NCI-H345 (cell line): ENCODE measurements at places on chromosomes 11 and 22.

DNA sequence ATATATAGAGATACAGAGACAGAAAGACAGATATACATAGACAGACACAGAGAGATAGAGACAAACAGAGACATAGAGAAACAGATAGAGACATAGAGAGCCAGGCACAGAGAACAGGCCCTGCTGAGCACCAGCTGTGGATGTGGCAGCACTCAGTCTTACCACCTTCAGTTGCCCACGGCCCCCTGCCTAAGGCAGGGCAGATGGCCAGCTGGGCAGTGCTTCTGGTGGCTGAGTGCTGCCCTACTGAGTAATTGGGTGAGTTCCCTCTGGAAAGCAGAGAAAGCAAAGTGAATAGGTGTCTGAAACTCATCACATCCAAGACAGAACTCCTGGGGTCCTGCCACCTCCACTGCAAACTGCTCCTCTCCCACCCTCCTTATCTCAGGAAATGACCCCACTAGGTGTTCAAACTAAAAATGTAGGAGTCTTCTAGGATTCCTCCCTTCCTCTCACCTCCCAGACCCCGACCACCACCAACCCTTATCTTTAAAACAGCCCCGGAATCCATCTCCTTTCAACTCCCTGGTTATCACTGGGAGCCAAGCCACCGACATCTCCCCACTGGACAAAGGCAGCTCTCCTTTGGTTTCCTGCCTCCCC is 27.2 kb downstream of the SYN3 start:
- no peak for DNase-seq

- peak; percentile 77 for DNase-seq
These were observed 36.1 kb downstream of the TTC12 start for GRCh38 chr11:113350336-113351067.

GRCh38 chr22:27433585-27434190 is 367.9 kb downstream of the MN1 start:
- no peak for DNase-seq

DNA sequence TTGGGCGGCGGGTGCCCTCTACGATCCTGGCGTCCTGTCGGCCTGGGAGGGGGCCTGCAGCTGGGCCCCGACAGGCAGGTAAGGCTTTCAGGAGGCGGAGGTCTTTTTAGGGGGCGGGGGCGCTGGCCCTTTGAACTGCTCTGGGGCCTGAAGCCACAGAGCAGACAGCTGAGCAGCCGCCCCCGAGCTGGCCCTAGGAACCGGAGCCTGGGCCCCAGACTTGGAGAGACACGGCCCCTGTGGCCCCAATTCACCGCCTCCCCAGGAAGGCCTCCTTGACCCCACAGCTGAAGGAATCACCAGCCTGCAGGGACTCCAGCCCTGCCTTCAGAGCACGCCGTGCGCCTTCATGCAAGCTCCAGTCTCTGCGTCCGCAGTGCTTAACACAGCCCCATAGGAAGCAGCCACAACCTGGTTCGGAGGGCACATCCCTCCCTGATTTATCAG is 618 bp upstream of the CERK start:
- no peak for DNase-seq

- DNase-seq, result no peak
These were observed 13.5 kb downstream of the NCF4 start for GRCh38 chr22:36874309-36874696.

DNA sequence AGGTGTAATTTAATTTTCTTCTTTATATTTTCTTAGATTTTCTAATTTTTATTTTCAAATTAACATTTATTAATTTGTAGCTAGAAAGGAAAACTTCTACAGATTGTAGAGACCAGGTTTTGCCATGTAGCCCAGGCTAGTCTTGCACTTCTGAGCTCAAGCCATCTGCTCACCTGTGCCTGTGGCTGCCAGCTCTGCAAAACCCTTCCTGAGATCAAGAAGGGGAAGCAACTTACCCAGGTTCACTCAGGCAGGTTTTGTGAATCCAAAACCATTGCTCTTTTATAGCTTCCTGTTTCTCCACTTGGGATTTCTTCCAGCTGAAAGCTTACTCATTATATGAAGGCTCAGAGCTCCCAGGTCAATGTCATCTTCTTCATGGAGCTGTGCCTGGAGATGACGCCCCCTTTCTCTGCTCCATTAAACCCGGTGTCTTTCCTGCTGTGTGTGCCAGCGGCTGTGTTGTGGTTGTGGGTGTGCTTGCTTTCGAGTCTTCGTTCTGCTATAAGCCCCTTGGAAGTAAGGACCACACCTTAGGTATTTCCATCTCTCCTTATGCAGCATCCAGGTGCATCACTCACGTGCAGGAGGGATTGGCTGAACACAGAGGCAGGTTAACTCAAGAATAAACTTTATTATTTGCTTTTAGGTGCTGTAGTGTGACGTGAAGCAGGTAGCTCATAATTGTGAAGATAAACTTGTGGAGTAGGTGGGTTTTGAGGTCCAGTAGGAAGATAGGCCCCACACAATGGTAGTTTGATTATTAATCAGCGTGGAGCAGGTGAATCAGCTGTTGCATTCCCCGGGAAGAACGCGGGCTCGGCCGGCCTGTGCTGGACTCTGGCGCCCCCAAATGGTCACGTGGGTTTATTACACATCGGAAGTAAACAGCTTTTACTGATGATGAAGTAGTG is 42.2 kb upstream of the INCENP start:
- DNase-seq, result peak; percentile 74

GRCh38 chr11:93653571-93653970 is 7.9 kb upstream of the CEP295 start:
- DNase-seq, result no peak

DNA sequence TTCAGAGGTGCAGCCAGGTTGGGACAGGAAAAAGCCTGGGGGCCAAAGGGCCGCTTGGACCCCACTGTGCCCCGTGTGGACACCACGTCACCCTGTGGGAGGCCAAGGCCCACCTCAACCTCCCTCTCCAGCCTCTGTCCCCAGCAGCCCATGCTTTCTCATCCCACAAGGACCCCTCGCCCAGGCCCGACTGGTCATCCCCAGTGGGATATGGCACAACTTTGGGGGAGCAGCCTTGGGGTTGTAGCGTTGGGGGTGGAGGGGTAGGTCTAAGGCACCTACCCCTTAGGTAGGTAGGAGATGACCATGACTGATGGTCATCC is 44.0 kb downstream of the IGF2 start:
- DNase-seq, result no peak

- no peak for DNase-seq
These were observed 155.3 kb upstream of the RASSF10 start for GRCh38 chr11:12853652-12854296.

- DNase-seq, result no peak
These were observed 61.3 kb upstream of the CLNS1A start for GRCh38 chr11:77698896-77699295.

DNA sequence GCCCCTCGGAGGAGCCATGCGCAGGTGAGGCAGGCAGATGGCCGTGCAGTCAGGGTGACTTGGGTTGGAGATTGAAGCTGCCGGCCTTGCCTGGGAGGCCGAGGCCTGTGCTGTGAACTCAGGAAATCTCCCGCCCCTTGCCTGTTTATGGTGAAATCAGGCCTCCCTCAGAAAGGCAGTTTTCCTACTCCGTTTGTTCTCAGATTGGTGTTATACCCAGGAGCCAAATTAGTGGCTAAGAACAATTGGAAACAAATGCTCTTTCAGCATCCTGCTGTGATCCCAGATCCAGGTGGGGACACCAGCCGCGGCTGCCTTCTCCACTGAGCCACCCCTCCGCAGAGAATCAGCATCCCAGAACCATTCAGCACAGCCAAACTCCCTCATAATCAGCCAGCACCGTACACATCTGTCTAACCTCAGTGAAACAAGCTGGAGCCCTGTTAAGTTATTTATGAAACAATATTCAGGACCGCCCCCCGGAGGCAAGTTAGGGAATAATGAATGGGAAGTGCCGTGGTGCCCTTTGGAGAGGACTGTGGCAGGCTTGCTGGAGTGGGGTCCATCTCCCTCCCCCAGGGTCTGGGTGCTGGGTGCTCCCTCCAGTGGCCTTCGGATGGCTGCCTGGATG is 60.0 kb downstream of the PKNOX2 start:
- DNase-seq, result no peak

DNA sequence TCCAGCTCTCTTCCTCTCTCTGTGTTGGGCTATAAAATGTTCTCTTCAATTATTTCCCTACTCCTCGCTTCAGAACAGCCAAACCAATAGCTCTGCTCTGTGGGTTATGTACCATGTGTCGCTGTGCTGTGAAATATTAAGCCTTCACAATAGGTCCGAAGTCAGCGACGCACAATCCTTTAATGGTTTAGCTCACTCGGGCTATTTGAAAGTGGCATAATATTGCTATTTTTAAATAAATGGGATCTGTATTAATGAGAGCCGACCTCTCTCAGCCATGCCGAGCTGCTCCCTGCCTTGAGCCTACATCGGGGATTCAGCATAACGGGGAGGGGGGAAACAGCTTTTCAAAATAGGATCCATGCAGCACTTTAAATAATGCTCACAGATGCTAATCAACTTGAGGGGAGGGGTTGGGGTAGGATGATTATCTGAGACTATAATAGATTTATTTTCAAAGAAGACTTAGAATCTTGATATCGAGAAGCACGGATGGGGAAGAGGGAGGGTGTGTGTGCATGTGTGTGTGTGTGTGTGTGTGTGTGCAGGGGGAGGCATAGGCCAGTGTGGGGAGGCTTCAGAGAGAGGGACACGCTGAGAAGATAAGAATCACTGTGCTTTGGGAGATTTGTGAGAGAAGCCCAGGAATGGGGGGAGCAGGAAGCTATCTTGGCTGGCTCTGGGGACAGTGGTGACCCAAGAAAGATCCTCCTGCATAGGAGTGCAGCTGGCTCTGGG is 271.5 kb downstream of the NXPE2 start:
- DNase-seq, result no peak

- DNase-seq, result no peak
These were observed 33.9 kb downstream of the ALX4 start for GRCh38 chr11:44275961-44276550.

DNA sequence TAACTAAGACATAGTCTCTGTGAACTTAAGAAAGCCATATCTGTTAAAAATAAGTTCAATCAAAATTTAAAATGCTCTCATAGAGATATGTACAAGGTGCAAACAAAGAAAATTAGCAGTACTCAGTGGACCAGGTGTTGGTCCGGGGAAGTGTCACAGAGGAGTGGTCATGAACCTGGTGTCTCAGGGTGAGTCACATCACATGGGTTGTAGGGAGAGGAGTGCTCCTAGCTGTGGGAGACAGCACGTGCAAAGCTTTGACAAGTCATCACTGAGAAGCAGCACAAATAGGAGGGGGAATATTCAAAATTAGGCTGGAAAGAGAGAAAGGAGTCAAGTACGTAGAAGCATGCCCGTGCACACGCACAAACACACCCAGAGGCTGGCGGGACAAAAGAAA is 438.1 kb downstream of the NTM start:
- DNase-seq, result no peak

DNA sequence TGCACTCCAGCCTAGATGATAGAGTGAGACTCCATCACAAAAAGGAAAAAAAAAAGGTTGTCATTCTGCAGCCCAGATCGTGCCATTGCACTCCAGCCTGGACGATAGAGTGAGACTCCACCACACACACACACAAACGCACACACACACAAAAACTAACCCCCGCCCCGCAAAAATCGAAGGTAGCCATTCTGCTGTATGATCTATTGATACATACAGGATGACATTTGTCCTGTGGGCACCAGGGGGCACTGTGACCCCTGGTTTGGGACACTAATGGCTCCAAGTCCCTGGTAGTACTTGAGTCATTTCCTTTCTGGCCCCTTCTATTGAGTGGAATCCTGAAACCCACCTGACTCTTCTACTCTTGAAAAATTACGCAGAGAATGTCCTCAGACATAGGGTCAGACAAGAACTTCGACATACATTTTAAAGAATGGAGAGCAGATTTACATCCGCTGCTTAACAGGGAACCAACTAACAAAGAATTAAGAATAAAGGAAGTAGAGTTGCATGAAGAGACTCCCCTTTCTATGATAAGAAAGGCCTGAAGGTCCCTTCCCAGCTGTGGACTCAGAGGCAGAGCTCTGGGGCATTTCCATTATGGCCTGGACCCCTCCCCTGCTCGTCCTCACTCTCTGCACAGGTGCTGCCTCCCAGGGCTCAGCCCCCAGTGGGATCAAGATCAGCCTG is 35.0 kb upstream of the PRAME start:
- peak; percentile 21 for DNase-seq

DNA sequence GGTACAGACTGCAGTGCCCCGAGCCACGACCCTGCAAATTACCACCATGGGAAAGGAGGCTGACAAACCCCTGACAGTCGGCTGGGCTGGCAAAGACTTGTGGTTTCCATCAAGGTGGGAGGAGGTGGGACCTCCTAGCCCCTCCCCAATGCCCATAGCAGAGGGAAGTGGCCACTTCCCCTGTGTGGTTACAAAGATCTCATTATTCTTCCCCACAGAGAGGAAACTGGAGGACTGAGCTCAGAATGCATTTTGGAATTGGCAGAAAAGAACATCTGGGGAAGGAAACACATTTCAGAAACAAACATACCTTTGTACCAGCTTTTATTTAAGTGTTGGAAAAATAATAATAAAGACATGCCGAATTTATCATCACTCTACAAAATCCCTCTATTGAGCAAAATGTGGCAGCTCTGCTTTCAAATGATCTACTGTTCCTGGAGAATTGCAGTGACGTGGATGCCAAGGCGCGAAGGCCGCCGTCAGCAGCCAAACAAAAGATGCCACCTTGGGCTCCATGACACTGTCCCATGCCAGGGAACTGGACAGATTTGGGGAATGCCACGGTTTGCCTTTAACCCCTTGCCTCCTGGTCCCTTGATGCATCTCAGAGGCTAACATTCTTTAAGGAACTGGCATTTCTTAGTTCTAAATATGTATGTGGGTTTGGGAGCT is 169.6 kb downstream of the CRYBB2 start:
- DNase-seq, result no peak

GRCh38 chr11:16215352-16215751 is 141.0 kb downstream of the SOX6 start:
- DNase-seq, result no peak

DNA sequence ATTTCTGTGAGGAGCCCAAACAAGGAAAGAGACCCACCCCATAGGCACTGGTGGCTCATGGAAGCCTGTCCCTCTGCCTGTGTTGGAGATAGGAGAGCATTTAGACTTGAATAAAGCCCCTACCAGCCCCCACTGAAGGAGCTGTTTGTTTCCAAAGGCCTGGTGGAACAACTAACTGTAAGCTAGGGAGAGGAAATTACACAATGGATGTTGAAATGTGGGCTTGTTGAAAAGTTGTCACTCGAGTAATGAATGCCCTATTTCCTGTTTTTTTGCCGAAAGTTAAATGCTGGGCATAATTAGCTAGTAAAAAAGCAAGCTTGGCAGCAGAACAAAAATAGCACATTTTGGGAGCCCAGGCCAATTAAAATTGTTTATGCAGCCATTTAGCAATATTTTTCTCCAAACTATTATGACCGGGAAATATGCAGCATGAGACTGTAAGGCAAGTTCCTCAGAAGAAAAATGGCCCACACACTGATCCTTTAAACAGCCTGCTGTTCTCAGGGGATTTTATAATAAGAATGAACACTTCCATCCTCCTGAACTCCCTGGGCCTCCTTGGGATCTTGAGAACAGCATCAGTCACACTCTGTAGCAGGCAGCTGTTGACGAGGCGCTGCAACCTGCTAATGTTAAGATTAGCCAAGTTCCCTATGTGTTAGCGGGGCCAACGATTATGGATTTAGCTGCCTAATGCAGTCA is 38.6 kb upstream of the LMO2 start:
- DNase-seq, result no peak

- no peak for DNase-seq
These were observed 9.0 kb downstream of the ATG16L2 start for GRCh38 chr11:72823105-72823804.
